CD4-positive, alpha-beta memory T cell (primary cell): ENCODE measurements at places on chromosomes 12 and 14. TPM values are rescaled to one million over a fixed set of nuclear protein-coding genes. Genes with fewer than 3 reads are reported as not detected.
A peak's percentile ranks its signal among the peaks of the same experiment; 100 is the strongest.

Gene SLC10A1
- not detected for total RNA-seq

DNA sequence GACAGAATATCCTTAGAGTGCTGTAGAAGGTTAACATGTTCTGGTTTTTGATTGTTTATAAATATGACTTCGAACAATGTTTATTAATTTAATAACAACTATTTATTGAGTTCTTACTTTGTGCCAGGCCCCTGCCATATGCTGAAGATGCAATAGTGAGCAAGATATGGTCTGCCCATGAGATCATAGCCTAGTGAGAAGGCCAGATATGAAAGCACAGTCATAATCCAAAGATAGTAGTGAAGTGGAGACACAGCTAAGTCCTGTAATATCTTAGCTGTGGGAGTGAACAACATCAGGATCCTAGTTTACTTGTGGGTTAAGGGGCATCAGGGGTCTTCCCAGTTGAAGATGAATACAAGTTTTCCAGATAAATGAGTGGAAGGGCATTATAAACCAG is 189.4 kb upstream of the FBXO33 start:
- no peak for DNase-seq
- no peaks in the 10 kb centered on the region for H3K27me3 ChIP-seq
- no peaks in the 10 kb centered on the region for H3K36me3 ChIP-seq
- peaks cover 3% of the 10 kb centered on the region for H3K4me1 ChIP-seq
- H3K4me3 ChIP-seq = no peak overlapping the region

DNA sequence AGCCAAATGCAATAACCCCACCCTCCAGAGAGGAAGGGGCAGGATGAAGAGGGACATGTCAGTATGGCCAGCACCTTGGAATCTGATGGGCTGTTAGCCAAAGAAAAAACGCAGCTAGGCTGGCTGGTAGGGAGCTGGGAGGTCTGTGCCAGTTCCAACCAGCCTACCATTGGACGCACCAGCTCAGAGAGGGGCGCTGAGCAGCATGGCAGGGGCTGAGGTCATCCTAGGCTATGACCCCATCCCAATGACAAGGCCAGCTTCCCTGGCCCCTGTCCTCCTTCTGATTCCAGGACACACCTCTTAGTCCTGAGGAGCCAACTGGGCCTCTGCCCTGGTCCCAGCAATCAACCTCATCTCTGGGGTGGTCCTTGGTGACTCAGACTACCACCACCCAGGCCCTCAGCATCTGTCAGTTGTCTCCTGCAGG is 12.2 kb downstream of the ACTN1 start:
- H3K27ac ChIP-seq = peak overlapping the region; percentile 22
- no peaks in the 10 kb centered on the region for H3K27me3 ChIP-seq
- peaks cover 77% of the 10 kb centered on the region for H3K4me1 ChIP-seq
- no peaks in the 10 kb centered on the region for H3K36me3 ChIP-seq
- no peak for DNase-seq

DNA sequence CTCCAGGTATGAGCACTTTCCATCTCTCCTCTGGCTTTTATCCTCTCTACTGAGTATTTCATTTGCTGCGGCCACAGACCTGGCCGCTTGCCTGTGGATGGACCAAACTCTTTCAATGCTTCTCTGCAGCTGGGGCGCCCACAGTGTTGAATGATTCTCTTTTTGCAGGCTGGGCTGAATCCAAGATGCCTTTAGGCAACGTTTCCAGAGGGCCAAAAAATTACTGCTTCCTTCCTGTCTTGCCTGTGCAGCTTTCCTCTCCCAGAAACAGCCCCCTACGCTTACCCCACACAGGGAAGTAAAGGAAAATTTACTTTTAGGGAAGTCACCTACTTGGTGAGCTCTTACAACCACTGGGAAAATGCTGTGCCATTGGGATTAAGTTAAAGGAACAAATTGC is 55.6 kb upstream of the JDP2 start:
- H3K4me3 ChIP-seq = no peak overlapping the region
- no peak for DNase-seq
- H3K36me3 ChIP-seq = no peaks in the 10 kb centered on the region
- H3K27ac ChIP-seq = no peak overlapping the region
- H3K4me1 ChIP-seq = no peaks in the 10 kb centered on the region

- H3K4me3 ChIP-seq = no peak overlapping the region
- no peaks in the 10 kb centered on the region for H3K4me1 ChIP-seq
- no peak overlapping the region for H3K27ac ChIP-seq
- no peaks in the 10 kb centered on the region for H3K27me3 ChIP-seq
Measured at GRCh38 chr12:124976999-124977398, 11.9 kb downstream of the DHX37 start.

Gene SLC7A8
- 4.1 TPM for total RNA-seq
